ENCODE measurements at places on chromosomes 2 and 18.

DNA sequence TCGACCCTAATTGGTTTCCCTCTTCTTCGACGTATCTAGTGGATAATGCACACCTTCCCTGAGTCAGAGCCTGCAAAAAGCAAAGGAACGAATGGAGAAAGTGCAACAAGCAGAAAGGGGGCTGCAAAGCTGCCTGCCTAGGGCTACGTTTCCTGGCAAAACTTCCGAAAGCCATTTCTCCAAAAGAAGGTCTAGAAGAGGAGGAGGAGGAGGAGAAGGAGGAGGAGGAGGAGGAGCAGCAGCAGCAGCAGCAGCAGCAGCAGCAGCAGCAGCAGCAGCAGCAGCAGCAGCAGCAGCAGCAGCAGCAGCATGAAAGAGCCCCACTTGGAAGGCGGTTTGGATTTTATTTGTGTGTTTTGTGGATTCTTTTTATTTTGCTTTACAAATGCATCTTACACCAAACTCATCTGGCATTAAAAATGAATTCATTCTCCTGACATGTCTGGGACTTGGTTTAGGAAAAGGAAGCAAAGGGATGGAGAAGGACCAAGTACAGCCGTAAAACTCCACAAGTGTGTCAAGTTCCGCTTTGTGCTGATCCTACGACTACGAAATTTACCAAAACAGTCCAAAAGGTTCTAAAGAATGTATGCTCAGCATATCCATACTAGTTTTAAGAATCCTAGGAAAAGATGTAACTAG, 2.0 kb downstream of the TCF4 start:
- DNase-seq, result peak; percentile 41

GRCh38 chr18:64094210-64094609, 54.7 kb downstream of the LINC00305 start:
- DNase-seq, result no peak

DNA sequence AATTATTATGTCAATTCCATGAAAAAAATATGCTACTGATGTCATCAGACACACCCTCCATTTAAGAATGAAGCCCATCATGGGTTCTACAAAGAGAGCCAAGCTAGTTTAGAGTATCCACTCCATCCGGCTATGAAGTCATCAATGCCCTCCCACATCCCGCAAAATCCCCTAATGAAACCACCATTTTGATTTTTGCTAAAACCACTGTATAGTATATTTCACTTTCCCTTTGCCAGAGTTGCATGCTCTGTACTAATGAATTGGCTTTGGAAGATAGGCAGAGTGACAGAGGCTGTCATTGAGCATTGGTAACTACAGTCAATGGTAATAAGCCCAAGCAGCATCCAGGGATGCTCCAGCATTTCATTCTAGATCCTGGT, 118.6 kb downstream of the ANKRD44 start:
- DNase-seq, result no peak

DNA sequence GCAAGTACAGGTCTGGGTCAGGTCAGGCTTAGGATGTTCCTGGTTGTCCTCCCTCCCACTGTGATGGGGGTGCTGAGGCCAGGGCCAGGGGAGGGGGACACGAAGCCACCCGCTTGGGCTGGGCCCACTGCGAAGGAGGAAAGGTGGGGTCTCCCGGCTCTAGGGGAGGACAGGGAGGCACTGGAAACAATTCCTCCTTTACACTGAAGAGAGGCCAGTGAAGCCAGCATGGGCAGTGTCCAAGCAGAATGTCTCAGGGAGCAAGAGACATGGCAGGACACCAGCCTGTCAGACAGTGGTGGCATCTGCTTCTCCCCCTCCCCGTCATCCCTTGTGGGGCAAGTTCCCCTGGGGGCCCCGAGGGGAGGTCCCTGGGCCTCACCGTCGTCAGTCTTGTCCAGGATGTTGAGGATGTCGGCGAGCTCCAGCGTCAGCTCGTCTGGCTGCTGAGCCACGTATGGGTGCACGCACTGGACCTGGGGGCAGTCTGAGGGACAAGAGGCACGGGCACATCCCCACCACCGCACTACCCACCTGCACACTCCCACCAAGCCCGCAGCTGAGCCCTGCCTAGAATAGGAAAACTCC, 10.8 kb downstream of the SNORC start:
- DNase-seq, result no peak

GRCh38 chr18:2883076-2883735, 36.4 kb downstream of the EMILIN2 start:
- no peak for DNase-seq

DNA sequence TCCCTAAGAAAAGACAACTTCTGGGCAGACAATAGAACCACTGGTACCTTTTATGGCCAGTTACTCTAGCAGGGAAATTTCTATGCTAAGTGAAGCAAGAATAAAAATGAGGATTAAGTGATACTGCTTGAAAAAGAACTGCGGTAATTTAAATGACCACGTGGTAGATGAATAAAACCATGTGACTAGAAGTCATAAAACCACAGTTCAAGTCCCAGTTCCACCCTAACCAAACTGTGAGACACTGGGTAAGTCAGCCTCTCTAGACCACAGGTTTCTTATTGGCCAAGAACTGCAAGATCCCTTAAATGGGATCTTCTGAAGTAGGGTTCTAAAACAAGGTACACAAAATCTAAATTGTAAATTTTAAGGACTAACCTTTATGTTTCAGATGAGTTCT, 12.7 kb downstream of the TMEM237 start:
- no peak for DNase-seq

DNA sequence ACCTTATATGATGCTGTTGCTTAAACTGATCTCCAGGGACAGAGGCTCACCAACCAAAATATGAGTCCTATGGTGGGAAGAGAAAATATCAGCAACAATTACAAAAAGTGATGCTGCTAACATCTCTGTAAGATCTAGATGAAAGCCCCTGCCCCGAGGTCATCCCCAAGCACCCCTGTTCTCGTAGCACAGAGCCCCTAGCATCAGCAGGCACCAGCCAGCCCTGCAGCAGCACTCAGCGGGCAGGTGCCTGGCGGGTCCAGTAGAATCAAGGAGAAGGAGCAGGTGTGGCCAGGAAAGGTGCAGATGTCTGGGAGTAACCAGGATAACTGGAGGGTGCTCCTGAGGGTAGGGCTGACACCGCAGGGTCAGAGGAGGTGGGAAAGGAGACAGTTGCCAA, 474.2 kb upstream of the MYT1L start:
- DNase-seq, result no peak

- no peak for DNase-seq
These were observed 67.3 kb downstream of the SNORC start for GRCh38 chr2:232937278-232937906.

- no peak for DNase-seq
These were observed 15.9 kb upstream of the ARMC9 start for GRCh38 chr2:231182513-231182899.

DNA sequence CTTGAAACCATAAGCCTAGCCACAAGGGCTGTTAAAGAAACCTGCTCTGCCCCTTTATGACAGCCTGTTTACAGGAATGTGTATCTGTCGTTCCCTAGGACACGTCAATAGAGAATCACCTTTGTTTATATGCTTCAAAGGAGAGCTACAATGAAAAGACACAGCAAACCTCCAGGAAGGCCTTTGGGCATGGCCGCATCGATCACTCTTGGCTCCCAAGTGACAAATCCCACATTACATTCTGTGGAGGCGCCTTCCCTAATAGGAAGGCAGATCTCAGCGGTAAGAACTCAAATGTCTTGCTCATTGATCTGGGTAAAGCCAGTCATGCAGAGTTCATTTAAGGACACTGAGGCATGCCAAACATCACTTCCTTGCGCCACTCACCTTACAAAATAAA, 26.5 kb downstream of the KIAA2012 start:
- no peak for DNase-seq

DNA sequence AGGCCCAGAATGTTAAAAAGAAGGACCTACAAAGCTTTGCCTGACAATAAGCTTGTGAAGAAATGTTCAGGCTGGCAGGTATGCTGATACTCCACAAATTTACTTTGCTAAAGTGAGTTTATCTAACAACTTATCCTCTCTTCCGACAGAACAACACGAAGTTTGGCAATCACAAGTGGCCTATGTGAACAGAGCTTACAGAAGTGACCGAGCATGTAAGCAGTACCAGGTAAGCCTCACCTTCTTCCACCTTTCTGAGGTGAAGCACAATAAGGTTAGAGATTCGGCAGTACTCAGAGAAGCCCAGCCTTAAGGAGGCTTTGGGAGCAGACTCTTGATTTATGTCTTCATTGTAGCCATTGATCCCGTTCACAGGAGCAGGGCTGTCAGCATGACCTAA, 9.0 kb upstream of the LCT start:
- no peak for DNase-seq

- DNase-seq, result no peak
These were observed 411.2 kb downstream of the RND3 start for GRCh38 chr2:150076281-150076680.
